Fibroblast of skin of left biceps (primary cell): ENCODE measurements at places on chromosomes 3 and 15.

GRCh38 chr15:69539345-69539744 is 86.7 kb downstream of the RPLP1 start:
- DNase-seq, result no peak

DNA sequence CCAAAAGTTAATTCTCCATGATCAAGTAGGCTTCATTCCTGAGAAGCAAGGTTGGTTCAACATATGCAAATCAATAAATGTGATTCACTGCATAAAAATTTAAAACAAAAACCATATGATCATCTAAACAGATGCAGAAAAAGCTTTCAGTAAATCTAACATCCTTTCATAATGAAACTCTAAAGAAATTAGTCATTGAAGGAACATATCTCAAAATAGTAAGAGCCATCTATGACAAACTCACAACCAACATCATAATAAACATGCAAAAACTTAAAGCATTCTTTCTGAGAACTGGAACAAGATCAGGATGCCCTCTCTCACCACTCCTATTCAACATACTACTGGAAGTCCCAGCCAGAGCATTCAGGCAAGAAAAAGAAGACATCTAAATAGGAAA is 254.1 kb downstream of the AGBL1 start:
- DNase-seq, result no peak

- no peak for DNase-seq
Measured at GRCh38 chr3:9600597-9600996, 47.0 kb upstream of the LHFPL4 start.

- peak; percentile 26 for DNase-seq
Measured at GRCh38 chr15:38809621-38810020, 245.0 kb upstream of the RASGRP1 start.

GRCh38 chr15:86743283-86743903 is 663.7 kb downstream of the AGBL1 start:
- no peak for DNase-seq

DNA sequence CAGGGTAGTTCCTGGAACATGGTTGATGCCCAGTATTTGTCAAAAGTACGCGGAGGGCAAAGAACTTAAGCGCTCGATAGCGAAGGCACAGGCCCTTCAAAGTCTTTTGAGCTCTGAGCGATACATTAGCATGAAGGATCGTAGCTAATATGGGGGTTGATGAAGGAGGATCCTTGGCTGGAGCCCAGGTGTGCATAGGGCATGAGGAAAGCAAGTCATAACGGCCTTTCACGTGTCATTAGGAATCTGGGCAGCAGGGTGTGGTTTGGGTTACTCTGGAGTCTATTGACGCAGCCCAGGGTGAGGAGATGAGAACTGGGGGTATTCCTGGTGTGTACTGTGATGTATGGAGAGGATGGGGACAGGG is 31.7 kb downstream of the SPINK8 start:
- no peak for DNase-seq

- no peak for DNase-seq
Measured at GRCh38 chr3:177145954-177146353, 51.3 kb downstream of the TBL1XR1 start.

GRCh38 chr3:180048840-180049239 is 12.1 kb upstream of the PEX5L start:
- peak; percentile 19 for DNase-seq

- DNase-seq, result peak; percentile 54
Measured at GRCh38 chr15:98442379-98442833, 205.9 kb upstream of the IGF1R start.

GRCh38 chr3:14552717-14553116 is 12.6 kb upstream of the GRIP2 start:
- no peak for DNase-seq

- no peak for DNase-seq
Measured at GRCh38 chr3:114234745-114235144, 2.6 kb downstream of the ZNF80 start.

GRCh38 chr3:47661121-47661752 is 82.6 kb upstream of the CSPG5 start:
- DNase-seq, result no peak

- DNase-seq, result no peak
Measured at GRCh38 chr3:166743481-166744134, 636.5 kb downstream of the ZBBX start.

DNA sequence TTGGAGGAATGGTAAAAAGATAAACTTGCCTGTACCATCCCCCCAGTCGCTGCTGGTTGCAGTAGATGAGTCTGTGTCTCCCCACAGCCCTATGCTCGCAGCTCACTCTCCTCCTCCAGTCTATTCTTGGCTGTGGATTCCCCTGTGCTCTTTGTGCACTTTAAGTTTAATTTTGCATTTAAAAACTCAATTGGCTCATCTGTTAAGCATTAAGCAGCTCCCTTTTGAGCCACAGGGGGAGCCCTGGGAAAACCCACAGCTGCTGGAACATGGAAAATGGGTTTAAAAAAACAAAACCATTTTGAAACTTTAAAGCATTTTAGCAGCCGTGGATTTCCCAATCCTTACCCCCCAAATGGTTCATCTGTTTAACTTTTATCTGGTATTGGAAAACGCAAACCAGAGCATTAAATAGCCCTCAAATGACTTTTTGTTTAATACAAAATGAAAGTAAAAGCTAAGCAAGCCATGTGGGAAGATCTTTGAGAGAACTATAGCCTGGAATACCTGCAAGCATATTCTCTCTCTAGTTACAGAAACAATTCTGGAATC is 536.9 kb downstream of the ZIC1 start:
- DNase-seq, result peak; percentile 93

DNA sequence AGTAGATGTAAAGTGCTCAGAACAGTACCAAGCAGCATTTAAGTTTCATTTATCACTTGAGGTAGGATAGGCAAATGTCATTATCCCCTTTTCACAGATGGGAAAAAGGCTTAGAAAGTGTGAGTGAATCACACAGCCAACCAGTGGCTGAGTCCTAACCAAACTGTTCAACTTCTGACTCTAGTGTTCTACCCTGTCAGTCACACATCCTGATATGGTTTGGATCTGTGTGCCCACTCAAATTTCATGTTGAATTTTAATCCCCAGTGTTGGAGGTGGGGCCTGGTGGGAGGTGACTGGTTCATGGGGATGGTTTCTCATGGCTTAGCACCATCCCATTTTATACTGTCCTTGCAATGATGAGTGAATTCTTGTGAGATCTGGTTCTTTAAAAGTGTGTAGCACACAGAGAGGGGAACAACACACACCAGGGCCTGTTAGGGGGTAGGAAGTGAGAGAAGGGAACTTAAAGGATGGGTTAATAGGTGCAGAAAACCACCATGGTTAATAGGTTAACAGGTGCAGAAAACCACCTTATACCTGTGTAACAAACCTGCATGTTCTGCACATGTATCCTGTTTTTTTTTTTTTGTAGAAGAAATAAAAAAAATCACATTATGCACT is 304.7 kb downstream of the SUCLG2 start:
- peak; percentile 10 for DNase-seq

- DNase-seq, result no peak
Measured at GRCh38 chr3:73188707-73189106, 127.2 kb downstream of the EBLN2 start.

GRCh38 chr15:45871121-45871855 is 236.5 kb downstream of the SQOR start:
- no peak for DNase-seq

- no peak for DNase-seq
Measured at GRCh38 chr3:186516646-186517045, 27.5 kb downstream of the CRYGS start.

- no peak for DNase-seq
Measured at GRCh38 chr3:158095111-158095813, 11.0 kb downstream of the SHOX2 start.

GRCh38 chr3:182793663-182794454 is 555 bp downstream of the ATP11B start:
- DNase-seq, result no peak

DNA sequence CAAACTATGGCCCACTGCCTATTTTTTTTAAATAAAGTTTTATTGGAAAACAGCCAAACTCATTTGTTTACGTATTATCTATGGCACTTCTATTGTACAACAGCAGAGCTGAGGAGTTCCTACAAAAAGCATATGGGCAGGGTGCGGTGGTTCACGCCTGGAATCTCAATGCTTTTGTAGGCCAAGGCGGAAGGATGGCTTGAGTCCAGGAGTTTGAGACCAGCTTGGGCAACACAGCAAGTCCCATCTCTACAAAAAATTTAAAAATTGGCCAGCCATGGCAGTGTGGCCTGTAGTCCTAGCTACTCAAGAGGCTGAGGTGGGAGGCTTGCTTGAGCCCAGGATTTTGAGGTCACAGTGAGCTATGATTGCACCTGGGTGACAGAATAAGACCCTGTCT is 142.3 kb downstream of the RORA start:
- DNase-seq, result no peak

- no peak for DNase-seq
Measured at GRCh38 chr3:130515755-130516154, 1.2 kb upstream of the COL6A6 start.

DNA sequence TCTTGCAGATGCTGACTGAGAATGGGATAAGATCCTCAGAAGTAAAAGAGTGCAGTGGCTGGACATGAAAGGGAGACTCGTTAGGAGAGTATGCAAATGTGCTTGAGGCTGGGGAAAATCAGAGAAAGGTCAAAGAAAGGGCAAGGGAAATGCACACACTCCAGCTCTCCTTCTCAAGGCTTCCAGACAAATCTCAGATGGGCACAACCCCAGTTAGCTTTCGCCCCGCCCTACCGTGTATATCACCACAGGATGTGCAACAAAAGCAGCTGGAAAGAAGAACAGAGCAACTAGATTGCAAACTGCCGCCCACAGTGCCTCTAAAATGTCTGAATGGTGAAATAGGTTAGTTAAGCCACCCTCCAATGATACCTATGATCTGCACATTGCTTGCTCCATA is 63.9 kb downstream of the CERS3 start:
- no peak for DNase-seq

GRCh38 chr3:124793054-124793739 is 62.9 kb downstream of the UMPS start:
- no peak for DNase-seq

DNA sequence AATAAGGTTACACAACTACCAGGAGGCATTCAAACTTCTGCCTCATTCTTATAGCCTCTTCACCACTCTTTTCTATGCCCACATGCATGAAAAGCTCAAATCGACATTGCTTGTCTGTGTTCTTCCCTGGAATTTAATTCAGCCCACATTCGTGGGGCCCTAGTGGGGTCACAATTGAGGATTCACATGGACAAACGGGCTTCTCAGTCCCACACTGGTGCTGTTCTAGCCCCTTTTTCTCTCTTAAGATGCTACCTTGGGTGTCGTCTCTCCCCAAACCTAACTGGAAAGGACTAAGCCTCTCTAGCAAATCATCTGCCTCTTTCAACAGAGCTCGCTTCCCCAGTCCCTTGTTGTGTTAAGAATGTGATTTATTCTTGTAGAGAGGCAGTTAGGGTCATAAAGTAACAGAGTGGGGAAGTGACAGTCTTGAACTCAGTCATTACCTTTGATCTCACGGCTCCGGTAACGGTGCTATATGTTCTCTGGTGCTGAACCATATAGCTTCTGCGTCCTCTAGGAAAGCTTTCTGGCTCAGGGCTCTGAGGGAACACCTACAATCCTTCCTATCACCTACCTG is 4.9 kb downstream of the LPP start:
- no peak for DNase-seq
